SW480 (cell line): ENCODE measurements at places on chromosomes 11 and 22.

DNA sequence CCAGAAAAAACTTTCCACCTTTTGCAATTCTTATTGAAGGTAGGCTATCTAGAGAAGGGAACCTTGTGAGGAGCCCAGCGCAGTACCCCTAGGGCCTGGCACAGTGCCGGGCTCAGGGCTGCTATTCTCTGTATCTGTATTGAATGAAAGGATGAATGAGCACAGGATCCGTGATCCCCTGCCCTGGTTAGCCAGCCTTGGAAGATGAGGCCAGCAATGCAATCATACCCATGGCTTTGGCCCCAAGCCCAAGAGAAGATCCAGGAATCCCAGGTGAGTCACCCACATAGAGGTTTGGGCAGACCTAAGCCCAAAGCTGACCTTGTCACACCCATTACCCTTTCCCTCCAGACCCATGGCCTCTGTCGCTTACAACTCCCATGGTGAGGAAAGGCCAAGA is 92.5 kb upstream of the CD82 start:
- no peak for DNase-seq

- no peak for DNase-seq
These were observed 24.4 kb downstream of the ADAMTS8 start for GRCh38 chr11:130403967-130404366.

DNA sequence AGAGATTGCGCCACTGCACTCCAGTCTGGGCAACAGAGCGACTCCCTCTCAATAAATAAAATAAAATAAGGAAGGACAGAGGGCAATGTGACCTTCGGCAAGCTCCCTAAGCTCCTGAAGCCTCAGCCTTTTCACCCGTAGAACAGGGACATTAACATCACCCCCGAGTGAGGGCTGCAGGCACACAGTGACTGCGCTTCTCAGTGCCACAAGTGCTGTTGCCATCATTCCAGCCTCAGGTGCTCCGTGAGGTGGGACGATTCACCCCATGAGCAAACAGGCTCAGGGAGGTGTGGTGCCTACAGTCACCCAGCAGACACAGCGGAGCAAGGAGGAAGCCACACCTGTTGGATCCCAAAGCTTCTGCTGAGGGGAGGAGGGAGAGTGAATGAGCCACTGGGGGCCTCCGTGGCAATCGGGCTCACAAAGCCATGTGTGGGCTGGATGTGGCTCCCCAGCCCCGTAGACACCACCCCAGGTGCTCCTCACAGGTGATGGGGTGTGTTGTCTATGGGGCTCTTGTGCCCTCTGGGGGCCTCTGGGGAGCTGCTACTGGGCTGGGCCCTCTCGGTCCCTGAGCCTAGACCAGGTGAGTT is 9.1 kb upstream of the TCF20 start:
- no peak for DNase-seq

GRCh38 chr11:60703374-60703773 is 4.0 kb downstream of the MS4A8 start:
- DNase-seq, result no peak

DNA sequence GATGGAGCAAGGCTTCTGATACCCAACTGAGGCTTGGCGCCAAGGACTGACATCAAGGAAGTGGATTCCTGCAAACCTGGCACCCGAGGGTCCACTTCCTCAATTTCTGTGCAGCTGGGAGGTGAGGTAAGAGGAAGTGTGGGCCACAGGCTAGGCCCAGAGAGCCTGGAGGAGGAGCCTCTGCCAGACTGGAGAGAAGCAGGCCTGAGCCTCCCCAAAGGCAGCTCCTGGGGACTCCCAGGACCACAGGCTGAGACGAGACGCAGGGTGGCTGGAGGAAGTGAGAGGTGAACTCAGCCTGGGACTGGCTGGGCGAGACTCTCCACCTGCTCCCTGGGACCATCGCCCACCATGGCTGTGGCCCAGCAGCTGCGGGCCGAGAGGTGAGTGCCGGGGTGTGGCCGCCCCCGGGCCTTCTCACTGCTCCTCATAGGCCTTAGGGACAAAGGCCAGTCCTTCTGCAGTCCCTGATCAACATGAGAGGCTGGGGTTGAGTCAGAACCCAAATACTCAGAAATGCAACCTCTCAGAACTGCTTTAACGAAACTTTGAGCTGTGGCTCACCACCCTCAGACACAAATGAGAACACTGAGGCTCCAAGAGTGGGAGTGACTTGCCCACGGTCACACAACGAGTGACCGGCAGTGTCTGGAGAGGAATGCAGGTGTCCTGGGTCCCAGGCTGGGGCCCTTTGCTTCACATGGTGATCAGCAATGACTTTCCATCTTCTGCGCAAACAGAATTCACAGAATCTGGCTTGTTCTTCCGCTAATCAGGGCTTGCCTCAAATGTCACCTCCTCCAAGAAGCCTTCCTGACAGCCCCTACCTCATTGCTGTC is at the start of gene NCF4:
TSS of gene NCF4 (plus strand) at position 186 of the 839 bp plus-strand sequence. CDS start at position 352, 166 bp downstream.
- DNase-seq, result no peak

GRCh38 chr11:75035911-75036565 is 47.3 kb downstream of the NEU3 start:
- peak; percentile 78 for DNase-seq

DNA sequence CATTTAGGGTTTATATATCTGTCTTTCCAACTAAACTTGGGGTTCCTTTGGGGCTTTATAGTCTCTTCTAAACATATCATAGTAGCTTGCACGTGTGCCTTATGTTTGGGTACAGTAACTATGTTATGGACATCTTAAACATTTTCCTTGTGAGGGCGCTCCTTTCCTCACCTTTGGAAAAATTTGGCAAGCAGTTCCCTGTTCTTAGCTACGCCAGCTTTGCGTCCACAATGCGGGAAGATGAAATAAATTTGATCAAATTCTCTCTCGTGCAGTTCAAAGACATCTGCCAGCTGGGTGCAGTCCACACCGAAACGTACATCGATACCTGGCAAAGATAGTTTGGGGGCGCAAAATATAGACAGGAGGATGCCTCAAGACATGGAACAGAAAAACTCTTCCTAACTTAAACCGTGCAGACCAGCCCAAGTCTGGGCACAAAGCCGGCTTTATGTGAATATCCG is 548 bp downstream of the FDXACB1 start:
- DNase-seq, result peak; percentile 56

DNA sequence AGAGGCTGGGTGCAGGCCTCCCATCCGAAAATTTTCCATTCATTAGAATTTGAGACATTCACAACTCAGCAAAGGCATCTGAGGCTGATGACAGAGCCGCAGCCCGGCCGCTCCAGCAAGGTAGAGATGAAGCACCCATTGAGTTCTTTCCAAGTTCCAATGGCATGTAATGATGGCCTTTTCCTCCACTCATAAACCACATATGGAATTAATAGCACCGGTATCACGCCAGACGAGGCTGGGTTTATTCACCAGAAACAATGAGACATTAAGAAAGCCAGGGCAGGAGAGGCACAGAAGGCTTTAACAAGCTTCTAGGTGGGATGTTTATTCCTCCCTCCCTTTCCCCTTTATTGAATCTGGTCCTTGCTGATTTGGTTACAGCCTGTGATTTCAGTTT is 534.4 kb downstream of the MN1 start:
- no peak for DNase-seq

GRCh38 chr11:108734956-108735559 is 70.2 kb downstream of the DDX10 start:
- no peak for DNase-seq

DNA sequence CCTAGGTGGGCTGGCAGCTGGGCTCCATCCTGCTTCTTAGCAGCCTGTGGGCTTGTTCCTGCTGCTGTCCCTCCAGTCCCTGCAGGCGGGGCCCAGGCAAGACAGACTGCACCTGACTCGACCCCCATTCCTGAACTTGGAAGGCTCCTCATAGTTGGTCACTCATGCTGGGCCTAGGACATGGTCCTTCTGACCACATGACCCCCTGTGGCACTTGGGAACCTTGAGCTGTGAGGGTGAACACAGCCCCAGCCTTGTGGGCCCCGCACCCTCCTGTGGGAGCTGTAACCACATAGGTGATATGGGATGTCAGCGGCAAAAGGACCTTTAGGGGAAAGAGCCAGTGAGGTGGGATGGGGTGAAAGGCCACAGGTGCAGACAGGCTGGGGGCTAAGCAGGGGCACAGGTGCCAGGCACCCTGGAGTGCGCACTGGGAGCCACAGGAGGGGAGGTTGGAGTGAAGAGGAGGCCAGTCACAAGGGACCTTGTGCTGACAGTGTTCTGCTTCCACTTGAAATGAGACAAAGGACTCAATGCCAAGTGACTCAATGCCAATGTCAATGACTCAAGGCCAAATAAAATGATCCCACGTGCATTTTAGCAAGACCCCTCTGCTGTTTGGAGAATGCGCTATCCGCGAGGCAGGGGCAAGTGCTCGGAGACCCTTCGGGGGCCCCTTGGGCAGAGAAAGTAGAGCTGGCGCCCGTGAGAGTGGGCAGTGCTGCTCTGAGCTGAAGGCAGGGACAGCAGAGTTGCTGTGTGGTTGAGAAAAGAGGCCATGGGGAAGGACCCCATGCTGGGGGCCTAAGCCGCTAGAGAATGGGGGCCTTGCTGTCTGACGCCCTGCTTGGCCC is 90.7 kb downstream of the MORC2 start:
- DNase-seq, result no peak

DNA sequence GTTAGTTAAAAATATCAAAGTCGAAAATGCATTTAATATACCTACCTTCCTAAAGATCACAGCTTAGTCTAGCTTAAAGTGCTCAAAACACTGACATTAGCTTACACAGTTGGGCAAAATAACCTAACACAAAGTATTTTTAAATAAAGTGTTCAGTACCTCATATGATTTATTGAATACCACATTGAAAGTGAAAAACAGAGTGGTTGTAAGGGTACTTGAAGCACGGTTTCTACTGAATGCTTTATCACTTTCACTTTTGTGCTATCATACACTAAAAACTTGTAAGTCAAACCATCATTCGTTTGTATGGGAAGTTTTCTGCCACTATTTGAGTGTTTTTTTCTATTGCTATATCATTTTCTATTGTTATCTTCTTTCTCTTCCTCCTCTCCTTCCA is 36.6 kb downstream of the ZBTB44 start:
- no peak for DNase-seq

DNA sequence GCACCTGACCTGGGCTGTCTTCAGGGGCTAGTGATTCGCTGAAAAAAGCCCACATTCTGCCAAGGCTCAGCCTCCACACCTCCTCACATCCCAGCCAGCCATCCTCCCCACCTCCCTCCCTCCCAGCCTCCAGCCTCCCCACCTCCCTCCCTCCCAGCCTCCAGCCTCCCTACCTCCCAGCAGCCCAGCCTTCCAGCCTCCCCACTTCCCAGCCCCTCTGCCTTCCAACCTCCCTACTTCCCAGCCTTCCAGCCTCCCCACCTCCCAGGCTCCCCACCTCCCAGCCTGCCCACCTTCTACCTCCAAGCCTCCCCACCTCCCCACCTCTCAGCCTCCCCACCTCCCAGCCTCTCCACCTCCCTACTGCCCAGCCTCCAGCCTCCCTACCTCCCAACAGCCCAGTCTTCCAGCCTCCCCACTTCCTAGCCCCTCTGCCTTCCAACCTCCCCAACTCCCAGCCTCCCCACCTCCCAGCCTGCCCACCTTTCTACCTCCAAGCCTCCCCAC is 33.7 kb upstream of the TH start:
- DNase-seq, result no peak

GRCh38 chr11:76263657-76264056 is 57.4 kb upstream of the WNT11 start:
- DNase-seq, result no peak

DNA sequence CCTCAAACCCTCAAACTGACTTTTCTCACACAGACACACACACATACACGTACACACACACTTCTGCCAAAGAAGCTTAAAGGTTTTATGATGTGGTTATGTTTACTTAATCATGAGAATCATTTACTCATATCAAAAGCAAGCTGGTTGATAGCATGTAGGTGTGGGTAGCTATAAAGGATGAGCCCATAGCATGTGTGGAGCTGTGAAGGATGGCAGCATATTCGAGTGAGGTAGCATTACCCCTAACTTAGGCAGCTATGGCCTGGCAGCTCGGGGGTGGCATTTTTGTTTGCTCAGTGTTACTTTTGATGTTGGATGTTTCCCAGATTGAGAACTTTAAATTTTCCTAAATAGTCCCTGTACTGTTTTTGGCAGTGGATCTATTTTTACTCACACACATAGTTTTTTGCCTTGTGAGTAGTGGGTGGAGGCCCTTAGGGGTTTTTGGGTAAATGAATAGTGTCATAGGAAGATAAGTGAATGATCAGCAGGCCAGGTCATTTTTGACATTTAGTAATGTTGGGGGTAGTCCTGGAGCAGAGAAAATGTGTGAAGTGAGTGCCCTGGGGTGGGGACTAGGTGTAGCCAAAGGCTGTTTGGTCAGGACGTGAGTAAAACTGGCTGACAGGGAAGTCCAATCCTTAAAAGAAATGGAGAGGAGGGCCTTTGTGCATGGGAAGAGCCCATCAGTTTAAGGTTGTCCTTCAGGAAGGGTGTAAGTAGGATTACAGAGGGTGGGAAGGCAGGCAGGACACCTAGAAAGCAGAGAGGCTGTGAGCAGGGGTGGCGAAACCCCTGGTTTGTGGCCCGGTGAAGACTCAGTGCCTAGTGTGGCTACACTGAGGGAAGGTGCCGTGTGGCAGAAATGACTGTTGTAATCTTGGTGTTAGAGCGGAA is 7.1 kb downstream of the YWHAH start:
- no peak for DNase-seq

DNA sequence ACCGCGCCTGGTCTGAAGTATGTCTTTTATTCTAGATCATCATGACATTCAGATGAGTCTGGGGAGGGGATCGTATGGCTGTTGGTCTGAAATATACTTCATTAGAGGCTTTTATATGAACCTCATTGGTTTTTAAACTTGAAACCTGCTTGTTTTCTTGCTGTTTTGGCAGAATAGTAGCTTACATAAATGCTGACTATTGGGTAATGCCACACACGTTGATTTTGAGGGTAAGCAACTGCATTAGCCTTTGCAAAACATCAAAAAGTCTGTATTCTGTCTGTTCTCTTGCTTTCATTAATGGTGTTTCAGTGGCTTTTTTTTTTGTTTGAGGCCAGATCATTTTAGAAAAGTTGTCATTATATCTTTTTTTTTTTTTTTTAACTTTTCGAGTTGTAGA is 14.2 kb downstream of the PPME1 start:
- no peak for DNase-seq
